ENCODE measurements at places on chromosomes 4 and X.

- DNase-seq: no peak
These were observed 91.9 kb downstream of the FAM53A start for GRCh38 chr4:1592068-1592708.

GRCh38 chr4:166229799-166230198, 356.8 kb downstream of the TLL1 start:
- DNase-seq: no peak

GRCh38 chr4:176568238-176568637, 224.5 kb downstream of the VEGFC start:
- DNase-seq: no peak

DNA sequence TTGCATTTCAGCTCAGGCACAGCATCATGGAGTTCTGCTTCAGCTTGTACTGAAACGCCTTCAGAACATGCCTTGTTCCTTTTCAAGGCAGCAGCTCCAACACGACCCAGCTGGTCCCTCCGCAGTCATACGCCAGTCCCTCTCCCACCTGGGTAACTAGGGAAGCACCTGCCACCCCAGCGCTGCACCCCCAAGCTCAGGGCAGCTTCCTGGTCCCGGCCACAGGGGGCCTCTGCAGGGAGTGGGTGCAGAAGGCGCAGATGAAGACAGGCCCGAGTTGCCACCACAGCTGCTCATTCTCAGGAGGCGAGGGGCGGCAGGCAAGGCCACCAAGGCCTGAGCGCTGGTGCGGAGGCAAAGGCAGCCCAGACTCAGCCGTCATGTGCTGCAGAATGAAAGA, 21.8 kb downstream of the WDR1 start:
- no peak for DNase-seq

GRCh38 chrX:39759526-39760224, 338.1 kb downstream of the BCOR start:
- DNase-seq: no peak
